ENCODE measurements at places on chromosomes 12 and 14.

DNA sequence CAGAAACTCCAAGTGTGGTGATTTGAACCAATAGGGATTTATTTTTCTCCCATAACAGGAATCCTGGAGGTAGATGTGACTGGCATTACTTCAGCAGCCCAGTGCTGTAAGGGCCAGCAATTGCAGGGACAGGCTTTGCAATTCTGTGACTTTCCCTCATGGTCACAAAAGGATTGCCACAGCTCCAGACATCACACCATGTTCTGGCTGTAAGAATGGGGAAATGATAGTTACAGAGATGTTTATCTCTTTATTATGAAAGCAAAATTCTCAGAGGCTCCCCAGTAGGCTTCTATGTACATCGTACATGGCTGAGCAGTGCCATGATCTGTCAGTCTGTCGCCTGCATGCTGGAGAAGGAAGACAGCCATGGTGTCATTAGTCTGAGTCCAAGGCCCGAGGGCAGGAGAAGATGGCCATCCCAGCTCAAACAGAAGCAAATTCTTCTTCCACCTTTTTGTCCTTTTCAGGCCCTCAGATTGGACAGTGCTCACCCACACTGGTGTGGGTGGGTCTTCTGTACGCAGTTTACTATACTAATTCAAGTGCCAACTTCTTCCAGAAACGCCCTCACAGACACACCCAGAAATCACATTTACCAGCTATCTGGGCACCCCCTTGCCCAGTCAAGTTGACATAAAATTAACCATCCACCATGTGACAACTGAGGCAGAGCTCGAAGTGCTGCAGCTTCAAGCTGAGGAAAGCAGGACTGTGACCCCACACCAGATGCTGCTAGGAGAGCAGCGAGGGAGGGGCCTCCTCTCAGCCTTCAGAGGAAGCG is 17.2 kb downstream of the ZBTB42 start:
- H3K36me3 ChIP-seq = no peaks in the 10 kb centered on the region
- no peak overlapping the region for H3K4me3 ChIP-seq
- DNase-seq = no peak
- H3K27ac ChIP-seq = no peak overlapping the region
- H3K4me1 ChIP-seq = peaks cover 14% of the 10 kb centered on the region

- H3K36me3 ChIP-seq = no peaks in the 10 kb centered on the region
- no peak overlapping the region for H3K27ac ChIP-seq
- no peak for DNase-seq
- peaks cover 47% of the 10 kb centered on the region for H3K4me1 ChIP-seq
Observed at GRCh38 chr12:124388038-124388671, 93.3 kb downstream of the RFLNA start.

DNA sequence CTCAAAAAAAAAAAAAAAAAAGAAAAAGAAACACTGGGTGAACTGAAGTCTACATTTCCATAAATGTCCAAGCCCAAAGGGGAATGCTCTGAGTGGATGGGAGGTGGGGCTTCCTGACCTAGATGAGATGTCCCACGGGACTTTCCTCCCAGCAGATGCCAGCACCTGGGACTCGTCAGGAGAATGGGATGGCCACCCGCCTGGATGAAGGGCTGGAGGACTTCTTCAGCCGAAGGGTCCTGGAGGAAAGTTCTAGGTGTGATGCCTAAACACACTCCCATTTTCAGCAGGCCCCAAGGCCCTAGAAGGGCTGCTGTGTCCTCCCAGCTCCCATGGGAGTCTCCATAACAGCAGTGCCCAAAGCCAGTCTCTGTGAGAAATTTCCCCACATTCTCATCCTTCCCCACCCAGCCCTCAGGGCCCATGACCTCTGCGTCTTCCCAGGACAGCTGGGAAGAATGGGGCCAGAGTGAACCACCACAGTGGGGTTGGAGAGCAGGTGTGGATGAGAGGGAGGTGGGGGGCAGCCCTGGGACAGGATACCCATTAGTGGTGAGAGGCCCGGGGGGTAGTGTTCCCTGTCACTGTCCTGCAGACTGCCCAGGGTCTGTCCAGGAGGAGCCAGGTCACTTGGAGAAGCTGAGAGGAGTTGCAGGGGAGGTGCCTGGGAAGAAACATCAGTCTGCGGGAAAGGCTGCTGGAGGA is 7.1 kb upstream of the CPNE6 start:
- H3K27ac ChIP-seq = no peak overlapping the region
- no peaks in the 10 kb centered on the region for H3K4me1 ChIP-seq
- H3K27me3 ChIP-seq = no peaks in the 10 kb centered on the region
- no peak for DNase-seq

GRCh38 chr14:89827265-89827664 is 127.3 kb downstream of the EFCAB11 start:
- H3K27me3 ChIP-seq = no peaks in the 10 kb centered on the region
- no peaks in the 10 kb centered on the region for H3K4me1 ChIP-seq
- DNase-seq = no peak
- no peaks in the 10 kb centered on the region for H3K36me3 ChIP-seq

GRCh38 chr12:124497658-124498057 is 69.8 kb downstream of the NCOR2 start:
- H3K4me3 ChIP-seq = no peak overlapping the region
- no peaks in the 10 kb centered on the region for H3K27me3 ChIP-seq
- H3K4me1 ChIP-seq = peaks cover 35% of the 10 kb centered on the region
- DNase-seq = no peak
- no peaks in the 10 kb centered on the region for H3K36me3 ChIP-seq
- no peak overlapping the region for H3K27ac ChIP-seq

Measured in HCT116 (cell line).